SK-N-SH (cell line): ENCODE measurements at places on chromosomes 2 and 18.

GRCh38 chr2:184006998-184007397, 591.3 kb upstream of the ZNF804A start:
- DNase-seq = no peak

- no peak for DNase-seq
Measured at GRCh38 chr18:80231151-80231550, 16.2 kb downstream of the PARD6G start.

DNA sequence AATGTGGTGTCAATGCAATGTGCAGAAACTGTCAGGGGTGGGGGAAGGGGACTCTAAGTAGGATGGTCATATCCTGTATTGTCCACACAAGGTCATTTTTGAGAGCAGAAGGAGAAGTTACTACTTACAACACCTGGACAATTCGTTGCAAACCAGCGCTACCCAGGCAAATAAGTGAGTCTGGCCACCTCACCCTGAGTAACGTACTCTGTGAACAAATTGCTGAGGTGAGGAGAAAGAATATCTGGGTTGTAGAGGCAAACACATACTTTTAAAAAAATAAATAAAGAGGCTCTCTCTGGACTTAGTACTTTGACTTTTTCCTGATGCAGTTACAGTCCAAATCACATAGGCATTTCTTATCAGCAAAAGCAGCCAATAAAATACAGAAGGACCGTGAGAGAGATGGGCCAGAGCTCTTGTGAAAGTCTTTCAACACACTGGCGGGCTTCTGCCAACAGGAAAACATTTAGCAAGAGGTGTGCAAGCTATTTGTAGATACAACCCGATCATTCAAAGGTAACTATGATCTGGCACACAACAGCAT, 268.2 kb upstream of the ID2 start:
- no peak for DNase-seq

- no peak for DNase-seq
Measured at GRCh38 chr2:143692162-143692561, 562.9 kb downstream of the ARHGAP15 start.

DNA sequence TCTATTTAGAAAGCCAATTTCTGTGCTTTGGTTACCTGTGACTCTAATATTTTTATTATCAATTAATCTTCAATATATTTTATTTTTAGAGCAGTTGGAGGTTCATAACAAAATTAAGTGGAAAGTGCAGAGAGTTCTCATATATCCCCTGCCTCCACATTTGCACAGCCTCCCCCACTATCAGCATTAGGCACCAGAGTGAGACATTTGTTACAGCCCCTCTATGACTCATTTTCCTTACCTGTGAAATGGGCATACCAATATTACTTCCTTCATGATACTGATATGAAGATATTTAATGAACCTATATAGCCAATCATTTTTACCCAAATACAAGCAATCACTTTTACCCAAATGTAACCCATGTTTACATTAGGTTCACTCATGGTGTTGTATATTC, 34.0 kb upstream of the CYTIP start:
- no peak for DNase-seq

- no peak for DNase-seq
Measured at GRCh38 chr18:31219395-31219794, 56.7 kb upstream of the DSC1 start.

DNA sequence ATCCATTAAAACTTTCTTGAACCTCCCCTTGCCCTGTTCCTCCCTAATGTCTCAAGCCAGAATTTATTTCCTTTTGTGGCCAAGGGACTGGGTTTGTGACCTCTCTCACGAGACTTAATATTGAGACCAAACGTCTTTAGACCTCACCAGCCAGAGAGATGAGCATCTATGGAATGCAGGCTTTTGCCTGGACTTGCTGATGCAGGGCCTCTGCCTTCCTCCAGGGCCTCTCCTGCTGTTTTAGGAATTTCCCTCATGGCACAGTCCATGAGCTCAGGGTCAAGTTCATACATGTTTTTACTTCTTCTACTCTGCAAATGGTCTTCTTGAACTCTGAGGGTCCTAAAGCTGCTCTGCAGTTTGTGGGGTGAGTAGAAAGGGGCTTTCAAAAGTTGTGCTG, 22.3 kb downstream of the IL1B start:
- no peak for DNase-seq
